Cortex of kidney (tissue), 1 donor: ENCODE measurements at places on chromosomes 7 and 10.
A peak's percentile ranks its signal among the peaks of the same experiment; 100 is the strongest.

DNA sequence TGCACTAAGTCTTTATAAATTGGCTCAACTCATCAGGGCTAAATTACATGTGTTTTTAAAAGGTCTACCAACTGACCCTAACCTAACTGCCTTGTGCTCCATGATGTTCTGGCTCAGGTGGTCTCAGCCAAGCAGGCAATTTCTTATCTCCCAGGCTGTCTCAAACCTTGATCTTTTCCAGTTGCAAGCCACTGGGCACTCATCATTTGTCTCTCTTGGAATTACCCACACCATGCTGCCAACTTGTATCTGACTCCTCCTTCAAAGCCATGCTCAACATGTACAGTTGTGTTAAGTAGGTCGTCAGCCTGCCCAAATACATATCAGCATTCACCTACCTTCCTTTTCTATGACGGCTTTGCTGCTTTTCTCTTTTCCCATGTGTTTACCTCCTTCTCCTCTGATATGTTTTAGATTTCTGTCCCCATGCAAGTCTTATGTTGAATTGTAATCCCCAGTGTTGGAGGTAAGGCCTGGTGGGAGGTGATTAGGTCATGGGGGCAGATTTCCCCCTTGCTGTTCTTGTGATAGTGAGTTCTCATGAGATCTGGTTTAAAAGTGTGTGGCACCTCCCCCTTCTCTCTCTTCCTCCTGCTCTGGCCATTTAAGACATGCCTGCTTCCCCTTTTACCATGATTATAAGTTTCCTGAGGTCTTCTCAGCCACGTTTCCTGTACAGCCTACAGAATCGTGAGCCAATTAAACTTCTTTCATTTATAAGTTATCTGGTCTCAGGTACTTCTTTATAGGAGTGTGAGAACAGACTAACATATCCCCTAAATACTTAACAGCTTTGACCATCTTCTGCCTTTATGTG lies 130.0 kb downstream of the ELAPOR2 start:
- no peak for DNase-seq

DNA sequence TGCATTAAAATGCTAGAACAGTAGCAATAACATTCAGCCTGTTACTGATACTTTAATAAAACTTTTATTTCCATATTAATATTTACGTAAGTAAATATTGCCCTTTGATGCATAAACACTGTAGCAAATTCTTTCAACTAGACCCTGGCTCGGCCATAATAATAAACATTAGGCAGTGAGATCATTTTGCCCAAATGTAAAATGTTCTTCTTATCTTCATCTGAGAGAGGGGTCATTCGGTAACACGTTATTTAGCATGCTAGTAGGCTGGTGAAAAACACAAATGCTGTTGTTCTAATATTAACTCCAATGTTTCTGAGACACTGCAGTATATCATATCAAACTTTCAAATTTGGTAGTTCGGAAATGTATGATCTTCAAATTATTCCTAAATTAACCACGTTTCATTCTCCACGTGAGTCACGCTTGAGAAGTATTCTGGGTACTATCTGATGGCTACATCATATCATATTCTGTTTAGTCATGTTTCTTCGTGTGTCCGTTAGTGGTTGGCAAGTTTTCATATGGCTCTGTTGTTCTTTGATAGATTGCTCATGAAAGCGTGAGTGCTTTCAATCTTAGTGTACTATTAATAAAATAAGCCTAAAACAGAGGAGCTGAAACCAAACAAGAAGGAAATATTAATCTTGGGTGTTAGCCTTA lies 145.8 kb downstream of the NSUN6 start:
- DNase-seq, result no peak

- no peak for DNase-seq
These were observed 15.6 kb downstream of the KLHL7 start for GRCh38 chr7:23121165-23121564.

DNA sequence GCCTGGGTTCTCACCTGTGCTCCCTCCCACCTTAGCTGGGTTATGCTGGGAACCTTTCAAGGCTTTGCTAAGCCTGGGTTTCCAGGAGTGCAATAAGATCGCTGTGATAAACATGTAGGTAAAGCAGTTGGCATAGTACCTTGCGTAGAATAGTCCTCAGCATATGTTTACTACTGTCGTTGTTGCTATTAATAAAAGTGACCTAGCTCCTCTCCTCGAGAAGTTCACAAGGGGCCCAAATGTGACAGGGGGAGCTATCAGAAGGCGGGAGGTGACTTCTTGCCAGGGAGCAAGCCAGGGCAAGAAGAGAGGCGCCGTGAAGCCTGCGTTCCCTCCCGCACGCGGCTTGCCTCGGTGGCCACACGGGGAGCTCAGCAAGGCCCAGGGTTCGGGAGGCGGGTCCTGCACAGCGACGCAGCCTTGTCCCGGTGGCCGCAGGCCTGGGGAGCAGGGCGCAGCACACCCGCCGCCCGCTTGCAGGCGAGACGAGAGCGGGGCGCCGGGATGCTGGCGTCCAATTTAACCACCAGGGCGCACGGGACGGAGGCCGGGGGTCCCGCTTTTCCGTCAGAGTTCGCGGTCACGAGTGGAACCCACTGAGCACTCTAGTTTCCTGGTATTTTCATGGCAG lies 106.2 kb downstream of the SNX10 start:
- DNase-seq, result peak; percentile 9

DNA sequence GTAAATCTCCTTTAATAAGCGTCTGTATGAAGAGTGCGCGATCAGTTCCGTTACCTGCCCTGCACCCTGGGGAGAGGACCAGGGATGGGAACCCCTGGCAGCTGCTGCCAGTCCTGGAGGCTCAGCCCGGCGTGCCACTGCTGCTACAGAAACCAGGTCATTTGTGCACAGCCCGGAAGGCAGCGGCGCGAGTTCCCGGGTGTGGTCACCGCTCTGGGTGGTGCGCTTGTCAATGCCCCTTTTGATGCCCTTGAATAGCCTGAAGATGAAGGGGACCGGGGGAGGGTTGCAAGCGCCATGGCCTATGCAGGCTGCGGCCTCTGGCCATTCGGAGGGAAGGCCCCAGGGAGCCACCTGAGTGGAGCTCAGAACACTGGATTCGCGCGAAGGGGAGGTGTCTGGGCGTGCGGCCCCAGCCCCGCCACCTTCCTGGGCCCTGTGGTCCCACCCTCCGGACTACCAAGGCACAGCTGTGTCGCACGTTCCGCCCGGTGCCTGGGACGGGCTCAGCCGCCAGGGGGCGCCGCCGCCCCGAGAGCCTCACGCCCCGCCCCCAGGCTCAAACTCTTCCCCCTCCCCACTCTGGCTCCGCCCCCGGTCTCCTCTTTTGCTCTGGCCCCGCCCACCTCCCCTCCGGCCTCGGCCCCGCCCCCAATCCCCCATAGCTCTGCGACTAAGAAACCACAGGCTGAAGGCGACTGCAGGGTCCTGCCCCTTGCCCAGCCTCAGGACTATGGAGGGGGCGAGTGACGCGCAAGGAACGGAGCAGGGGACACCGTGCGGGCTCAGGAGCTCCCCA lies 16.5 kb downstream of the AP5Z1 start:
- no peak for DNase-seq

DNA sequence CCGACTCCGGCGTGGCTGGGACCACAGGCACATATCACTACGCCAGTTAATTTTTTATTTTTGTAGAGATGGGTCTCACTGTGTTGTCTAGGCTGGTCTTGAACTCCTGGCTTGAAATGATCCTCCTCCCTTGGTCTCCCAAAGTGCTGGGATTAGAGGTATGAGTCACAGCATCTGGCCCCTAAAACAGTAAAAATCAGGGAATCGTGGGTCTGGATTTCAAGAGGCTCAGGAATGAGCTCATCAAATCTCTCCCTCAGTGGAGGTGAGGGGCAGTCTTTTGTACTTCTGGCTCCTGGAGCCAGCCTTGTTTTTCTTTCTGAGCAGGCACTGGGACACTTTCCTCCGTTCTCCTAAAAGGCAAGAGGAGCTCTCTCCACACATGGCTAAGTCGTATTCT lies 32.1 kb upstream of the RHEB start:
- no peak for DNase-seq

- no peak for DNase-seq
These were observed 13.7 kb upstream of the TFAM start for GRCh38 chr10:58371473-58371872.

GRCh38 chr7:46685051-46685450 lies 764.0 kb upstream of the IGFBP3 start:
- DNase-seq, result no peak

GRCh38 chr7:93048136-93048930 lies 69.4 kb downstream of the SAMD9 start:
- no peak for DNase-seq

DNA sequence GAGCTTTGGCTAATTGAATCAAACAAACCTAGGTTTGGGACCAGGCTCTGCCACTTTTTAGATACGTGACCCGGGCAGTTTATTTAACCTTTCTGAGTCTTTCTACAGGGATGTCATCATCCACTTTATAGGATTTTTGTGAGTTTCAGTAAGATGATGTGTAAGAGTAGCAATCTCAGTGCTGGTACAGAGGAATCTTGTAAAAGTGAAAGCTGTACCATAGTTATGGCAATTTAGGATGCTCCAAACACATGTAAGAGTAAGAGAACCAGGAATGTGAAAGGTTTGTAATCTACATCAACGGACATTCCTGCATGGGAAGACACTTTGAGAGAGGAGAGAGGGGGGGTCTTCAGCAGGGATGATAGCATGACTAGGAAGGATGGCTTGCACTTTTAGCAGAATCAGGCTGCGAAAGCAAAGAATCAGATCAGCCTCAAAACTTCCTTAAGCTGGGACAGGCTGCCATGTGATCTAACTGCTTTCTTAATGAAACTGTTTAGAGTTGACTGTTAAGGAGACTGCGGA lies 968 bp downstream of the NOLC1 start:
- no peak for DNase-seq

DNA sequence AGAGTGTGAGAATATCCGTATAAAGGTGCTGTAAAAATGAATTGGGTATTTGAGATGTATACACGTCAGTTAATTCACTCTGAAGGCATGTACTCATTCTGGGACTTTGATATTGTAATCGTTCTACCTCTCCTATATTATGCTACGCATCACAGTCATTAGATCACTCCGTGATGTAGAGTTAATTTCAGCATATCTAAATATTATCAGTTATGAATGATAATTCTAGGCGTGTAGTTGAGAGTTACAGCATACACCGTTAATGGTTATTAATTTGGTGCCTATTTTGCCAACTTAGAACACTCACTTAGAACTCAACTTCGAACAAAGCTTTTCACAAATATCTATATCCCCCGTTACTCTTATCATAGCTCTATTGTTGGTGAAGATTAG lies 477 bp upstream of the MCU start:
- no peak for DNase-seq

DNA sequence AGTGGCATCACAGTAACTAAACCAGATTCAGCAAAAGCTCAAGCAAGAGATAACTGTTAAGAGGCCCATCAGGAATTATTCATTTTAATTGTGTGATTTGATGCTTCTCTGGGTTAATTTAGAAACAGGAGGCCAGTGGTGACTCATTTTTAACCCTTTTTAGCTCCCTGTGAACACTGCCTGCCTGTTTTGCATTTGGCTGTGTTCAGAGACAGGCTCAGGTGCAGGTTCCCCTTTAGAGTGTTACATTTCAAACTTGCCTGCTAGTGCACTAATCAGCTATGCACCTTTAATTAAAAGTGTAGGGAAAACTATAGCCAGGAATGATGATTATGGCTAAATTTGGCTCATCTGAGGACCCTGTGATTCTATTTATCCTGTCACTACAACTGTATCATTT lies 6.5 kb downstream of the STAMBPL1 start:
- no peak for DNase-seq

GRCh38 chr10:66151346-66151745 lies 774.5 kb upstream of the LRRTM3 start:
- DNase-seq, result no peak

DNA sequence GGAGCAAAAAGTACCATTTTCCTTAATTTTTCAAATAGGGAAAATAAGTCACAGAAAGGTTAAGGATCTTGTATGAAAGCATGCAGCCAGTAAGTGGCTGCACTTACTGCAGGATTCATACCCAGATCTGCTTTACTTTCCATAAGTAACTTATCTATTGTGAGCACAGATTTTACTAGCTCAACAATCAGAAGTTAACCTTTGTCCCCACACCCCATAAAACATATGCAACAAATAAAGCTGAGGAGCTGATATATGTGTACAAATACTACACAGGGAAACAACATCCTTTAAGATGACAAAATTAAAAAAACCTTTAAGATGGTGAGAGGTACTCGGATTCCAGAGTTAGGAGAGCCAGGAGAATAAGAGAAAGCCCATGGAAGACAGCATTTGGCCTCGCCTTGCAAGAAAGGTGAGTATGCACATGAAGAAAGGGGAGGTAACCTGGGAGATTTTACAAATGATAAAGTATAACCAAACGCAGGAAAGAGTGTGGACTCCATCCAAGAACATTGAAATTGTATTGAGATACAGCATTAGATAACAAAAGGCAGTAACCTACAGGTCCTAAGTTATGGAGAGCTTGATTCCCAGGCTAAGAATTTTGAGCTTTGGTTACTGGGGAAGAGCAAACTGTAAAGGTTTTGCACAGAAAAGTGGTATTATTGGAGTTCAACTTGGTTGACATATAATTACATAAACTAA lies 87.1 kb downstream of the ITGB8 start:
- no peak for DNase-seq

- no peak for DNase-seq
These were observed 621 bp downstream of the P4HA1 start for GRCh38 chr10:73096041-73096448.

DNA sequence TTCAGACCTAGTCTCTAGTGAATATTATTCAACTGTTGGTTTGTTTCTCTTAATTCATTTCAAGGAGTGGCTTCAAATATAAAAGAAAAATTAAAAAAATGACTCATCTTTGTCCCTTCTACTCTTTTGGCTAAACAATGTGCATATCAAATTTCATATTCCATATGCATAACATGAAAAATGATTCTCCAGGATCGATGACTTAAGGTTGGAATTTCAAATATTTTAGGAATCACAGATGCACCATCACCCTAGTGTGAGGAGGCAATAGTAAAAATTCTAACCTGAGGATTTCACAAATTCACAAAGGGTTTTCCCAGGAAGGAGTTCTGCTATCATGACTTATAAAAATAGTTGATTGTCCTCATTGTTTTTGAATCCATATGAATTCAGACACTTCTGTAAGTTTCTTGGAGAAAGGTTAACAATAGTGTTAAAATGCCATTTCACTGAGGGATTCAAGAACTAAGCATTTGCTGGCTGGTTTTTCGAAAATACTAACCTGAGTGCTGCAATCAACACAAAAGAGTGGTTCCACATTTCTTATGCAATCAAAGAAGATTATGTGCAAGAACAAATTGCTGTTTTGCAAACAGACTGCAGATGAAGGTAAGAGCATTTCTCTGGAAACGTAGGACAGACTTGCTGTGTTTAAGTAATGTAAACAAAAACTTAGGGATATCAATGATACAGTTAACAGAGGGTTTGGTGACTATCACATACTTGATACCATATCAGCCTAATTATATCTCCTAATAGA lies 547.5 kb upstream of the LRRTM3 start:
- no peak for DNase-seq
